CD4-positive, alpha-beta memory T cell (primary cell): ENCODE measurements at places on chromosomes 11 and 22. TPM values are rescaled to one million over a fixed set of nuclear protein-coding genes. Genes with fewer than 3 reads are reported as not detected.

The CDON gene
- 0.03 TPM for polyA plus RNA-seq

The DBX1 gene
- not detected for polyA plus RNA-seq

The HEPHL1 gene
- not detected for polyA plus RNA-seq

The NPAS4 gene
- not detected for polyA plus RNA-seq

The CATSPER1 gene
- polyA plus RNA-seq, result not detected

The SLN gene
- polyA plus RNA-seq, result not detected

DNA sequence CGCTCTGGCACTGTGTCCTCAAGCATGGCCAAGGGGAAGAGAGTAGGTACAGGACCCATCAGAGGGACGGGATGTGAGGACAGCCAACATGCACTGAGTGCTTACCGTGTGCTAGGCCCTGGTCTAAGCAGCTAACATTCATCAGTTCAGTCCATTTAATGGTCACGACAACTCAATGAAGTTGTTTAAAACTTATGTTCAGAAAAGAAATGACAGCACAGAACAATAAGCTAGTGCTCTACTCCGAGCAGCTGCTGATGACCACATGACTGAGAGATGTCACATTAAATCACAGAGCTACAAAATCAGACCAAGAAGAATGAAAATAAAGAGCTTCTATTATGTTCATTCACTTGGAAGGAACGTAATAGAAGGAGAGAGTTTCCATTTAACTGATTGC lies 26.3 kb downstream of the PRDM10 start:
- DNase-seq, result no peak

DNA sequence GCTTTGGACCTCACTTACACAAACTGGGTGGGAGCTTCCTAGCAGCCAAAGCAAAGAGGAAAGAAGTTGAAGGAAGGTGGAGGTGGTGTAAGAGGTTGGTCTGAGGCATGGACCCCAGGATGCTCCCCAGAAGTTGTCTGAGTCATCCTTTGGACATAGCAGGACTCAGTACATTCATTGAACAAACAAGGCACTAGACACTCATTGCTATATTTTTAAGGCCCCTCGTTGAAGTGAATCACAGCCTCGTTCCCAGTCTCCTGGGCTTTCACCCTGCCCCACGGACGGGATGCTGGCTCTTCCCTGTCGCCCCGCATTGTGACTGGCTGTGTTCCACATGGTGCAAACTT lies 95.9 kb upstream of the FGF3 start:
- no peak for DNase-seq

- no peak for DNase-seq
Measured at GRCh38 chr11:124012697-124013096, at the start of gene OR10G4. OR10G4 (plus strand) TSS chr11:124012997; CDS start chr11:124015575, 2,578 bp downstream.

DNA sequence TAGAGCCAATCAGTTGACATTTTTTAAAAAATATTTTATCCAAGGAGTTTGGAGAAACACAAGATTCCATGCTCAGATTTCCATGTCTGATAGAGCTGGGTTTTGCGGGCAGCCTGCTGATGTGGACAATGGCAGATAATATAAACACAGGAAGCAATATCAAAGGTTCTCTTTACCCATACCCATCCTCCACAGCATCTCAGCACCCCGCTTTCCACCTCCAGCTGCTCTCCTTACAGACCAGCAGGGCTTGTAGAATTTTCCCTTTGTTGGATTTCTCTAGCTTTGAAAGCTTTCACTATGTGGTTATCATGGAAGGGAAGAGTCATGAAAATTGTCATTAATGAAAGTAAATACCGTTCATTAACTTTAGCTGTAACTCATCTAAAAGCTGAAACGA lies 746.4 kb downstream of the OPCML start:
- DNase-seq, result no peak

- no peak for DNase-seq
Measured at GRCh38 chr11:85627332-85627997, at the start of gene DLG2. DLG2 (minus strand) TSS chr11:85627344.

GRCh38 chr11:85118151-85118550 lies 509.0 kb downstream of the DLG2 start:
- no peak for DNase-seq

GRCh38 chr11:57162179-57162898 lies 19.4 kb upstream of the LRRC55 start:
- no peak for DNase-seq
